ENCODE measurements at places on chromosomes 3 and 15.

DNA sequence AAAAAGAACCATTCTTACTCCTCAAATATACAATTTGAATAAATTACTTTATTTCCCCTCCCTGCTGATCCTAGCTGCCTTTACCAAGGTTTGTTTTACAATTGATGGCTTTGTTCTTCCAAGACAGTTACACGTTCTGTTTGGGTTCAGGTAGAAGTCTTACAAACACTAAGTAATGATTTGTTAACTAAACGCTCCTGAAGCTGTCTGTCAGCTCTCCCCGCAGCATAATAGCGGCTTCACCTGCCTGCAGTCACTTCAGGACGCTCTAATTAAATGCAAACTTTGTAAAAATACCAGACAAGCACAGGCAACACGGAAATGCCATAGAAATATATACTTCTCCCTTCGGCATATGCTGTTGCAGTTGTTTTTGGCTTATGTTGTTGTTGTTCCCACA, 176.4 kb upstream of the MDFIC2 start:
- no peak for DNase-seq

DNA sequence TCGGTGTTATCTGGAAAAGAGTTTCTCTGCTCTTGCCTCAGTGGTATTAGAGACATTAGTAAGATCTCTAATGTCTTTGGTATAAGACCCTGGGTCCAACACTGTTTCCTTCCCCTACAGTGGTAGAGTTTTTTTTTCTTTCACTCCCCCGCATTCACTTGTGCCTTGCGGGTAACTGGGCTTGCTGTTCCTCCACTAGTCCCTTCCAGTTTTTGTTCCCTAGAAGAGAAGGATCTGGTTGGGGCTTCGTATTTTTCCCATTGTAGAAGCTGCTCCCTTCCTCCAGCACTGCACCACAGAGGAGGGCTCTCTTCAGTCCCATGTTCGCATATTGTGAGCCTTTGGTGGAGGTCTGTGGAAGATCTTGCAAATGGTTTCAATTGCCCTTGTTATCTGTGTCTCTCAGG, 13.7 kb downstream of the CTDSPL2 start:
- no peak for DNase-seq

DNA sequence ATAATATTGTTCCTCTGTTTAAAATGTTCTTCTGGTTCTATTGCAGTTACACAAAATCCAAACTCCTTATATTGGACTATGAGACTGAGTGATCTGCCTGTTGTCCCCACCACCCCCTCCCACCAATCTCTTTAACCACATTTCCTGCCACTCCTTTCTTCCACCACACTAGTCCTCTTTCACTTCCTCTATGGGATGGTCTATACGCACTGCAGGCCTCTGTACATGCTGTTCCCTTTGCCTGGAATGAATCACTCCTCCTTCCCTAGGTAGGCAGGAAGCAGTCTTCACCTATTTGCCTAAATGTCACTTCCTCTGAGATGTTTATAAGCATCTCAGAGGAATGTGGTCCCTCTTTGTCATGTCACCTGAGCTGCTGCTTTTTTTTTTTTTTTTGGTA, 4.0 kb downstream of the MAP2K1 start:
- DNase-seq: no peak

DNA sequence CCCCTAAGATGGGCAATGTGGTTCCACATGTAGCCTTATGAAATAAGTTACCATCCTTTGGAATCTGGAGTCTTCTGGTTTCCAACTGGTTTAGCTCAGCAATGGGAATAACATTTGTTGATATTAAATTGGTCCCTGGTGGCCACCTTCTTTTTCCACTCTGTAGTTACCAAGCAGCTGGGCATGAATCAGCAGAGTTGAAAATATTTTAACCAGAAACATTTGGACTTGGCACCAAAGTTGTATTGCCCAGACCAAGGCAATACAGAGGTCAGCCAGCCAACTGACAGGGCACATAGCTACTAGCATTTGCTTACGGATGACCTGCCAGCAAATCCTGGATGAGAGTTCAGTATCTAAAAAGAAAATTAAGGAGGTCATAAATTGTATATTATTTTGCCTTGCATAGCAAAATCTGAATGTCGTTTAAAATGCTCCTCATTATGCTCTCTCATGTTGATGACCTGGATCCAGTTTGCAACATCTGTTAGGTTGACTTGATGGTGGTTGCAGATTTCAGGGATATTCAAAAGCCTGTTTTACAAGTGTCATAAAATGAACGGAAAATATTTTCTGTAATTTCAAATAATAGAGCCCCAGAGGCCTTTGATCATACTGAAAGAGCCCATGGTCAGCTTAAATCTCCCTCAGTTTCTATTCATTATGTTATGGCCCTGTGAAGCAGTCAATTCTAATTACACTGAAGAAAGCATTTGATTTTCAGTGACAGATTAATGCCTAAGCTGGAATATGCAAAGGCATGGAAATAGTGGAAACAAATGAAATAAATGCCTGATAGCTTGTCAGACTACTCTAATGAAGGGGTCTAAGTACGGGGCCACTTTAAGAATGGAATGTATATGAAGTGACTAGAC, 54.6 kb downstream of the PPM1L start:
- DNase-seq: no peak

GRCh38 chr3:172065967-172066762, 26.8 kb downstream of the FNDC3B start:
- DNase-seq: no peak
